Brain microvascular endothelial cell (primary cell): ENCODE measurements at places on chromosomes 5 and 9.

GRCh38 chr5:180523629-180524466, 29.7 kb downstream of the CNOT6 start:
- no peak for DNase-seq

- DNase-seq: no peak
Measured at GRCh38 chr9:130106860-130107233, 53.1 kb downstream of the GPR107 start.

GRCh38 chr5:101673120-101673519, 623.0 kb downstream of the SLCO4C1 start:
- DNase-seq: no peak

GRCh38 chr5:127072861-127073846, at the start of gene C5orf63:
C5orf63 (minus strand) TSS chr5:127073502; CDS start chr5:127058995, 14,507 bp downstream.
- DNase-seq: no peak
